ENCODE measurements at places on chromosomes 3 and 15.

DNA sequence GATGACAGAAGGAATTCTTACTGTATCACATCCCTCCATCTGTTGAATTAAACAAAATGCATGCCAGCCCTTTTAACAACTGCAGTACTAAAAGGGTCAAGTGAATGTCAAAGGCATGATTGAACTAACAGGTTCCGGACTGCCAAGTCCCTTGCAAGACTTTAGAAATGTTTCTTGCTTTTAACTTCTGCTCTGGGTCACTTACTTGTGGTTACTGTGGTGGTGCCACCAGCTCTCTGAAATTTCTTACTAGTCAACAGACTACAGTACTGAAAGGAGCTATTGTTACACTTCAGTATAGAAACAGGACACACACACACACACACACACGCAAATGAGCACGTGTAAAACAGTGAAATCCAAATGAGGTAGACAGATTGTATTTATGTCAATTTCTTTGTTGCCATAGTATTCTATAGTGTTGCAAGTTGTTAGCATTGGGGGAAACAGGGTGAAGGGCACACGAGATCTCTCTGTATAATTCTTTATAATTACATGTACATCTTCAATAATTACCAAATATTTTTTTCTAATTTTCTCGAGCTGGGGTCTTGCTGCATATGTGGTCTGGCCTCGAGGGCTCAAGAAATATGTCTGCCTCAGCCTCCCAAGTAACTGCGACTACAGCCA, 79.9 kb upstream of the SLC25A26 start:
- no peak for DNase-seq

- DNase-seq: no peak
Measured at GRCh38 chr3:196501316-196502044, 2.1 kb downstream of the RNF168 start.

DNA sequence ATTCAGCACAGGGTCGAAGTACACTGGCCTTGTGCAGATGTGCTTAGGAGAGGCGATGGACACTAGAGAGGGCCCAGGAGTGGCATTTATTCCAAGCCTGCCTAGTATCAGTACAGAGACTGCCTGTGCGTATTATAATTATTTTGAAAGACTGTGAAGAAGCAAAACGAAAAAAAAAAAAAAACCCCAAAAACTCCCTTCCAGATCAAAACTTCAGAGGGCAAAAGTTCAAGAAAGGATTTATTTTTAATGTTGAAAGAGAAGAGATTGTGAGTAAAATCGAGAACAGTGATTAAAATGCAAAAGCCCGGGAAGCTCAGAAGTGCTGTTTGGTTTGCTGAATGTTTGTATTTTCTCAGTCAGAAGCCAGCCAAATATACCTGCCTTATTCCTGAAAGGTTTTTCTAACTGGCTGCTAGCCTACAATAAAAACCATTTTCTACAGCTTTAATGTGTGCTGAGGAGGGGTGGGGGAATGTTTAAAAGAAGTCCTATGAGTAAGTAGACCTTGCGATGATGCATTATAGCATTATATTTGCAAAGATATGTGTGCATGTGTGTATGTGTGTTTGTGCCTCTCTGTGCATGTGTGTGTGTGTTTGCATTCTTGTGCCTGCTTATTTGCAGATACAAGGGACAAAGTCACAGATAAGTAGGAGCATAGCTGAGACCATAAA, 19.3 kb upstream of the LZTFL1 start:
- DNase-seq: no peak

DNA sequence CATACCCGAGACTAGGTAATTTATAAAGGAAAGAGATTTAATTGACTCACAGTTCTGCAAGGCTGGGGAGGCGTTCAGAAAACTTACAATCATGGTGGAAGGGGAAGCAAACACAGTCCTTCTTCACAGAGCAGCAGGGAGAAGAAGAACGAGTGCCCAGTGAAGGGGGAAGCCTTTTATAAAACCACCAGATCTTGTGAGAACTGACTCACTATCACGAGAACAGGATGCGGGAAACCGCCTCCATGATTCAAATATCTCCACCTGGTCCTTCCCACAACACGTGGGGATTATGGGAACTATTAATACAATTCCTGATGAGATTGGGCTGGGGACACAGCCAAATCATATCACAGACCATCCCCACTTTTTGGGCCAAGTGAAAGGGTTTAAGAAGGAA, 58.8 kb upstream of the CTXND1 start:
- no peak for DNase-seq

- DNase-seq: no peak
Measured at GRCh38 chr3:45537970-45538640, 56.4 kb upstream of the LIMD1 start.

- DNase-seq: no peak
Measured at GRCh38 chr3:16148783-16149182, 25.7 kb upstream of the GALNT15 start.

GRCh38 chr3:75260-75659, 121.3 kb upstream of the CHL1 start:
- DNase-seq: no peak

GRCh38 chr15:65085990-65086679, 9.6 kb downstream of the KBTBD13 start:
- DNase-seq: peak; percentile 70

- DNase-seq: peak; percentile 34
Measured at GRCh38 chr3:122183521-122183892, at the start of gene CASR. Gene CASR (plus strand): TSS chr3:122183668. CDS start chr3:122254190, 70,522 bp downstream.

- no peak for DNase-seq
Measured at GRCh38 chr3:128273109-128273840, 120.0 kb downstream of the EEFSEC start.

- DNase-seq: no peak
Measured at GRCh38 chr15:86624261-86625036, 544.8 kb downstream of the AGBL1 start.

DNA sequence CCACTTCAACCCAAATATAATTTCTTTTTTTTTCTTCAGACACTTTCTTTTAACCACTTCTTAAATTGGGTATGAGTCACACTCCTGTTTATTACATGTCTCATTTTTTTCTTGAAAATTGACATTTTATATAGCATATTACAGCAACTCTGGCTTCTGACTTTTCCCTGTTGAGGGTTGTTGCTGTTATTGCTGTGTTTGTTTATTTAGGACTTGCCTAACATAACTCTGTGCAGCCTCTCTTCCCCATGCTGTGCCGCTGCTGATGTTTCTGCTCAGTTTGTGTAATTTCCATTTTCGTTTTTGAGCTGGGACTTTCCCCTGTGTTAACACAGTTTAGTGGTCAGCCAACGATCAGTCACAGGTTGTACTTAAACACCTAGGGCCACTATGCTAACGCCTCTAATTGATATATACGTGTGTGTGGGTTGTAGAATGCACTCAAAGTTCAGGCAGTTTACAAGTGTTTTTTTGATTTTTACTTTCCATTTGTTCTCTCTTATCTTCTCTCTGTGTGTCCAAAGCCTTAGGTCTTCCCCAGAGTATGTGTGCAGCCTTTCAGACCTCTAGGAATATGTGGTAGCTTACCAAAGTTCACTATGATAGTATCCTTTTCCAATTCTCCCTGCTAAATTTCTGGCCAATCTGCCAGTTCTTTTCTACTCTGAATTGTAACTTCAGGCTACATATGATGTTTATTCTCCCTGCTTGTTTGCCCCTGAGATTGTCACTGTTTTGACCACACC, 337.2 kb downstream of the ZBTB20 start:
- DNase-seq: peak; percentile 55

DNA sequence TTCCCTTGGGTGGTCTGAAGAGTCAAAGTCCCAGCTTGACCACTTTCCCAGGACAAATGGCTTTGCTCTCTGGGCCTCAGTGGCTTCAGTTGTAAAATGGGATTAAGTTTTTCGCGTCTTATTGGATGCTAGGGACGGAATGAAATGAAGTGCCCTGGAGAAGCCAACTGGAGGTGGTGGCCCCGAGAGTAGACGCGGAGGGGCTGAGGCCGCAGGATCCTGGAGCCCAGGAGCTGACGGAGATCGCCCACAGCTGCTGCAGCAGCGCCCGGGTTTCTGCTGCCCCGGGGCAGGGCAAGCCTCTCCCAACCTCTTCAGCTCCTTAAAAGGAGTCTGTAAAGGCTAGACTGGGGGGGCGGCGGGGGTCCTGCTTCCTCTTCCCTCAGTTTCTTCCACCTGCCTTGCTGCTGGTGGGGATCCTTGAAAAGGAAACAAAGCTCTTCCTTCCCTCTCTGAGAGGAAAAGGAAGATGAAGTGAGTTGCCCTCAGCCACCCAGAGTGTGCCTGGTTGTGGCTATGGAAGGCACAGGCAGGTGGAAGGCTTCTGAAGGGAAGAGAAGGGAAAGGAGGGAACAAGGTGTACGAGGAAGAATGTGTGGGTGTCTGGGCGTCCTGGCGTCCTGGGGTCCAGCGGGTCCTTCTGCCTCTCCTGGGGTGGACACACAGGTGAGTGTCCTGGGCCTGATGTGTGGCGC, 967 bp upstream of the BNC1 start:
- DNase-seq: peak; percentile 20

- peak; percentile 55 for DNase-seq
Measured at GRCh38 chr15:63605816-63606215, 8.6 kb downstream of the FBXL22 start.

GRCh38 chr15:81379269-81379668, 5.3 kb upstream of the TMC3 start:
- DNase-seq: no peak

DNA sequence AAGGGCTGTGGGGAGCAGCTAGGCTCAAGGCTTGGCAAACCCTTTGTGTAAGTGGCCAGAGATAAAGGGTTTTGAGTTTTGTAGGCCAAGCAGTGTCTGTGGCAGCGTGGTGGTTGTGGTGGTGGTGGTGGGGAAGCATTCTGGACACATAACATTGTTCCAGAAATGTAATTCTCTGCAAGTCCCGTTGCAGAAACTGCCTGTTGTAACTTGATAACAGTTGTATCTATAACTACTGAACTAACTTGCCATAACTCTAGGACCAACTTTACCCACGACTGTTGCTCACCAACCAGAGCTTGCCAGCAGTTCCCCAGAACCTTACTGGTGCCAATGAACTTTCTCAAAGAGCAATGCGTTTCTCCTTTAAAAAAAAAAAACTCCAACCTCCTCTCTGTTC, 18.1 kb upstream of the TMEM40 start:
- DNase-seq: no peak

DNA sequence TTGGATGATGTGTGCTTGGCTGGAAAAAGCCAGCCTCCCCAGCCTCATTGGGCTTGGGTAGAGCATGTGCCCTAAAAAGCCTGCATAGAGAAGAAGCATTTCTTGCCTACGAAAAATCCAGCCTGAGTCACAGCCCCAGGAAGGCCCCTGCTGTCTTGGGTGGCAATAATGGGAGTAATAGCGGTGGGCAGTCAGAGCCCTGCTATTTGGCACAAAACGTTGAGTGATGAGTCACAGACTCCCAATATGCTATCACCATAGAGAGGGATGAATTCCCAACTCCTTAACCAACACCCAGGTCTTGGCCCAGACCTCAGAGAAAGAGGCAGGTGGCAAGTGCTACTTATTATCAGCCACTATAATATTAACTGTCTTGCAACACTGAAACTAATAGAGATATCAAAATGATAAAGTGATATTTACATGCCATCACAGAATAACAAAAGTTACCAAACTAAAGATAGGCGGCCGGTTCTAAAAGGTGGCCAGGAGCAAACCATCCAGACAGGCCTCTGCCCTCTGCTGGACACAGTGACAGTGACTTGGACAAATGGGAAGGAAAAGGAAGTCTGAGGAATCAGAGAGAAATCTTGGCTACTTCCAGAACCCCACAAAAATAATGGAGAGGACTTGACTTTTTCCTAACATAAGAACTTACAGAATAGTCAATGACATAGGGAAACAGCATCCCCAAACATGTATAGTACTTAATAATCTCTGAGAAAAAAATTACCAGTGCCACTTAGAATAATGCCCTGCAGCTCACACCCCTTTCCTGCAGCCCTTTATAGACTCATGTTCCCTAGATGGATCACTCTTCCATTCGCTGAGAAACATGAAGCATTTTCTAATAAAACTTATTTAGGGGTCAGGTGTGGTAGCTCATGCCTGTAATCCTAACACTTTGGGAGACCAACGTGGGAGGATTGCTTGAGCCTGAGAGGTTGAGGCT, 51.9 kb upstream of the MUC13 start:
- DNase-seq: no peak

DNA sequence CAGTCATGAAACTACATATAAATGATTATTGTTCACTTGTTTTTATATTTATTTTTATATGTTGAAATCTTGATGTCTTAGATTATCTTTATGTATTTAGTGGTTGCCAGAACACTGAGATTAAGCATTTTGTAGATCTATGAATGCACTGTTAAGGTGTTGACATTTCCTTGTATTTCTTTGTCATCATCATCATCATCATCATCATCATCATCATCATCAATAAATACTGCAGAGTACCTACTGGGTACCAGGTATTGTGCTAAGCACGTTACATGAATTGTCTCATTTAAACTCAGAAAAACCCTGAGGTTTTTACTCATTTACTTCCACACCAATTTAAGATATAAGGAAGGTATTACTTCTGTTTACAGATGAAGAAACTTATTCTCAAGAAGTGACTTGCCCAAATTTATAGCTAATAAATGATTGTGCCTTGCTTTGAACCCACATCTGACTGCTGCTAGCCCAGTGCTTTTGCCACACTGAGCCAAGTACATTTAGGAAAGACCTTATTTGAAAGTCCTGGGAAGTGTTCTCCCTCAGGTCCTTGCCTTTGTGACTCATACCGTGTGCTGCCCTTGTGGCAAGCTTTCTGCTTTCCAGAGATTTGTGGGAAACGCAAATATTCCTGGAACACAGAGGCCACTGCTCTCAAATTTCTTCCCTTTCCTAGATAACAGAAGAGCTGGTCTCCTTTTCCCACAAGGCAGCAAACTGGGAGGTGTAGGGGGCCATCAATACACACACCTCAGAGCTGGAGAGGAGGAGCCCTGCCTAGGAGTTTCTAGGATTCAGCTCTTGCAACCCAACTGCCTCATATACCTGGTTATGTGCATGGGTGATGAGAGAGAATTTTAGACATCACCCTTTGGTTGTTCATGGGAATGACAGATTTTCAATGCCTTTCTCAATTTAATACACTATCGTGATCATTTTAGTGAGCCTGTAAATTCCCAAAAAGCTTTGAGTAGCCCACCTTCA, 115.4 kb upstream of the C15orf61 start:
- DNase-seq: no peak

GRCh38 chr3:123423031-123423430, 25.9 kb downstream of the ADCY5 start:
- DNase-seq: no peak

GRCh38 chr3:173912126-173912525, 514.6 kb downstream of the NLGN1 start:
- DNase-seq: no peak

- DNase-seq: no peak
Measured at GRCh38 chr15:23793191-23793680, 106.1 kb upstream of the NDN start.

- DNase-seq: no peak
Measured at GRCh38 chr15:73293773-73294172, 75.0 kb downstream of the HCN4 start.

DNA sequence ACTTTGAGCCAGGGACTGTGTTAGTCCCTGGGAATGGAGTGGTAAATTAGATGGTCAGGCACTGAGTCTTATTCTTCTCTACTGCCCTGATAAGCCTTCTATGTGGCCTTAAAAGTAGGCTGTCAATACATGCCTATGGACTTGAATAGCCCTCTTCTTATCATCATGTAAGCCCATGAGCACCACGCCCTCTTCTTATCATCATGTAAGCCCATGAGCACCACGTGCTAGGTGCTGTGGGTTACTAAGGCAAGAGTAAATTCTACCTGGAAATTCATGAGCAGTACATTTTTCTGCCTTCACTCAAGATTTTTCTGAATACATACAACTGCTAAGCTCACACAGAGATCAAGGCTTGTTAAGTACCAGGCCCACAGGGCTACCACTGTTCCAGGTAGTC, 68.5 kb downstream of the DHX30 start:
- no peak for DNase-seq

- DNase-seq: peak; percentile 93
Measured at GRCh38 chr3:39288300-39288808, 8.5 kb upstream of the CX3CR1 start.
